GM10248 (cell line): ENCODE measurements at places on chromosomes 2 and 18.

DNA sequence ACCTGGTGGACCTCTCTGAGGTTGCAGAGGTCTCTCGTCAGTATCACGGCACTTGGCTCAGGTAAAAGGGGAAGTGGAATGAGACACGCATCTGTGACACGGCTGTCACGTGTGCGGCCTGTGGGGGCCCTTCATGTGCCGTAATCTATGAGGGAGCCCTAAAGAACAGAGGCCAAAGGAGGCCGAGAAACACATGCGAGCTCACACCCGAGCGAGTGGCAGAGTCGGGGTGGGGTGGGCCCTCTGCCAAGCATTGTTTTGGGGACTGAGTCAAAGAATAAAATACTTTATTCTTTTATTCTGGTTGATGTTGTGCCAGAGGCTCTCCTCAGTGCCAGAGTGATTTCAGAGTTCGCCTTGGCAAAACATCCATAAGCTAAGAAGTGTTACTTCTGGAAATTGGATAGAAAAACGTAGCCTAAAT lies 43.3 kb downstream of the PLB1 start:
- no peak for DNase-seq

DNA sequence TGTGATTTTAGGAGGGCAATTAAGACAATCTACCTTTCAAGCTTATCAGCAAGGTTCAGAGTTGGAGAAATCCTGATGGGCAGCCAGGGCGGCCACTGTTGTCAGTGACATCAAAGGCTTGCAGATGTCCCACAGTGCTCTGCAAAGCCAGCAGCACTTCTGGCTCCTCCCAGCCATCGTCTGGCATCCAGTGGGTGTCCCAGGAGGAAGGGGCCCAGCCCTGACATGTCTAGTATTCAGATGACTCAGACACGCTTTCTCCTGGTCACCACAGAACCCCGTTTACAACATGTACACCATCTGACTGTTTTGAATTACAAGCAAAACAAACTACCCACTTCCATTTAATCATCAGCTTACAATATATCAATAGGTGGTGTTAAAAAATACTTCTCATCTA lies 61.4 kb downstream of the CYRIA start:
- no peak for DNase-seq

DNA sequence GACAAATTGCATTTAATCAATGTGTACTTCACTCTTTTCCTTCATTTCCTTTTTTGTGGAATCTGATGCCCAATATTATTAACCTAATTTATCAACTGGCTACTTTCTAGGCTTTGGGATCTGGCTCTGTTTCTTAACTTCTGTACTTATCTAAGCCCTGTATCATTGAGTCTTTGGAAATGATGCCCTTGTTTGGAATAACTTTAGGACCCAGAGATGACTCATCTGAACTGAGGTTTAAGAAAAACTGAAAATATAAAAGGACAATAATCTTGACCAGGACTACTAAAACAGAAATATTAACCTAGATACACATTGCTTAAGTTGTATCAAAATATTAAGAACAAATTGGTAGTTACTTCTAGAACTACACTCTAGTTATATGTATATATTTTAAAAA lies 600.8 kb downstream of the CPS1 start:
- no peak for DNase-seq

DNA sequence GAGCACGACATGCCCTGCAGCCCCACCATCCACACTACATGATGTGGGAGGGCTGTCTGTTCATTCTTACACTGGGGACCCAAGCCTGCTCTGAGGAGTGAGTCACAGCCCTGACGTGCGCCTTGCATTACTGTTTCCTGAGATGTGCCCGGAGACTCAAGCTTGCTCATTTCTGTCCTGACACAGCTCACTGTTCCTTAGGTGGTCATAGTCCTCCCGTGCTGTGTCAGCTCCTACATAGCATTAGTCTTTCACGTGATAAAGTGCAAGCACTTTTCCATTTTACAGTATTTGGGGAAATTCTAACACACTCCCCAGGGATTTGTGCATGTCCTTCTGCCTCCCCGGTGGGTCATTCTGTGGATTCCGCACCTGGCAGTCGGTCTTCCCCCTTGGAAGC lies 46.2 kb upstream of the TRIM43B start:
- peak; percentile 60 for DNase-seq

GRCh38 chr2:197453914-197454398 lies 604 bp downstream of the COQ10B start:
- DNase-seq, result peak; percentile 64

DNA sequence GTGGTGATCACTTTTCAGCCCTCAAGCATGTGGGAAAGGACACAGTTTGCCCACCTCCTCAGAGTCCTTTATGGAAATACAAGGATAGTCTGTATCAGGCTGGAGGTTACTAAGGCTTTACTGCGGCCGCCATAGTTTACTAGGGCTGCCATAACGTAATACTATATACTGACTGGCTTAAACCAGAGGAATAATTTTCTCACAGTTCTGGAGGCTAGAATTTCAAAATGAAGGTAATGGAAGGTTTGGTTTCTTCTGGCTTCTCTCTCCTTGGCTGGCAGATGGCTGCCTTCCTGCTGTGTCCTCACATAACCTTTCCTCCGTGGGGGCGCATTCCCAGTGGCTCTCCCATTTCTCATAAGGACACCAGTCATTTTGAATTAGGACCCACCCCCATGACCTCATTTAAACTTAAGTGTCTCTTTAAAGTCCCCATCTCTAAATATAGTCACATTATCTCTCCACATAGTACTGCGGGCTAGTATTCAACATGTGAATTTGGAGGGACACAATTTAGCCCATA lies 12.5 kb upstream of the ATIC start:
- no peak for DNase-seq

DNA sequence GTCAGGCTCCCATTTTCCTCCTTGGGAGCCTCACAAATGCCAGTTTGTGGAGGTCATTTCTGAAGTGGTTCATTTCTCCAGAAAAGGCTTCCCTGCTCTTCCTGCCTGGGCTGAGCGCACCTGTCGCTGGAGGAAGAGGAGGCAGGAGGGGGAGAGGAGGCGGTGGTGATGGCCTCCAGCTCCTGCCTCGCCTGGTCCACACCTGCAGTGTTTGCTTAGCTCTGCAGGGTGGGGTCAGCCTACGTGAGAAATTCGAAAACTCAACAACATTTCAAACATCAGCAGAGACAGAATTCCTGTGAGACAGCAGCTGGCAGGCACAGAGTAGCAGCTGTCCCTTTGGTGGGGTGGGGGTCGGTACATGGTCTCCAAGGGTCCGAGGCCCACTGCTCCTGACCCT lies 7.9 kb downstream of the IMPA2 start:
- no peak for DNase-seq

- DNase-seq, result no peak
Measured at GRCh38 chr2:201273330-201273983, 13.1 kb downstream of the CASP8 start.

DNA sequence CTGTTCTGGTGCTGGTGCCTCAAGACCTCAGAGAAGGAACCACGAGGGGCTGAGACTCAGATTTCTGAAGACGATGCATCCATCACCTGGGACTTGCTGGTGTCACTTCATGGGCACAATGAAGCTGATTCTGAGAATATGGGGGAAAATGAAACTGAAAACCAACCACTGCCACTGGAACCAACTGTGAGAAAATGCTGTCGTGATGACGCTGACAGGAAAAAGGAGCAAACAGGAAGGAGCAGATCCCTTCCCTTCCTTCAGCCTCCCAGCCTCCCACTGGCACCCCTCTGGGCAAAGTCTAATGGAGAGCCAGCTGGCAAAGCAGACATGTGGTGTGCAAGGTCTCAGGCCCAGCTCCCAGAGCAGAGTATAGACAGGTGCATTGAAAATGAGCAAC lies 109.7 kb downstream of the FOXI3 start:
- no peak for DNase-seq

- DNase-seq, result no peak
Measured at GRCh38 chr2:224887141-224887540, 155.1 kb downstream of the DOCK10 start.
